NCI-H1930 (cell line): ENCODE measurements at places on chromosomes 7 and 10.

DNA sequence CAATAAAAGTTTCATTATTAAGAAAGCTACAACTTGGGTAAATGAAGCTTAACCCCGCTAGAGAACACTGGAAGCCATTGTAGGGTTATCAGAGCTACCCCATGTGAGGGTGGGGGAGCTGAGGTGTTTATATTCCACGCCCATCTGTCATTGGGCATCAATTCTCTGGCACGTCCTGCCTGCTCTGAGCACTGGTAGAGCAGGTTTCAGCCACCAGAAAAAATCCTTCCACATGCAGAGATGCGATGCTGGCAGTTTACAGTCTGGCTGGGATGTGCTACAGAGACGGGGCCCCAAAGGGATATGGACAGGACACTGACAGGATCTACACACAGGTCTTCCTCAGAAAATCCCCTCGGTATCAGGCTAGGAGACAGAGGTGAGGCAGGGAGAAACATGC lies 15.9 kb upstream of the RAPGEF5 start:
- no peak for DNase-seq

DNA sequence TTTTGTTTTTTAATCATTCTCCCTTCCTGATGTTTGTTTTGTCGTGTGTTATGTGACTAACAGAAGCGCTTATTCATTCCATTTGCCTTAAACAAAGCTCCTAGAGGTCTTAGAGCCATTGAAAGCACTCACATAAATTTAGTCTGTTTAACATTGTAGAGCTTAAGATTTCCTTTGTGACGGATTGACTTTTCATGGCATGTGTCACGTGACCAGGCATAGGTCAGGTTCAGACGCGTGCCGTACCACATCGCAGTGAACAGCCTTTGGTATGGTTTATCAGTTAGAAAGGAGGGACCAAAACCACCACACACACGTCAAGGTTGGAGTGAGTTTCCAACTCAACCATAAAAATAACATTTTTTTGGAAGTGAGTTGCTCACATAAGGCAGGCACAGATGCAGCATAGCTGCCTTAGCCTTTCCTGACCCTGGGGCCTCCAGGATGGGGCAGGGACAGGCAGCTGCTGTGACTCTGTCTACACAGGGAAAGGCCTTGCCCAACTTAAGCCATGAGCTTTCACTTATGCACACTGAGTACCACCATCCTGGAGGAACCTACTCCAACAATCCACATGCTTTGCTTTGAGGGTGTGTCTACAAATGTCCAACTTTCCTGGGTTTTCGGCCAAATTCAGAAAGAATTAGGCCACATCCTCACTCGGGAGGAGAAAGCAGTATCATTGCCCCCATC lies 55.5 kb downstream of the WDFY4 start:
- DNase-seq, result no peak

GRCh38 chr10:1824928-1825327 lies 87.6 kb upstream of the ADARB2 start:
- DNase-seq, result no peak

GRCh38 chr10:34180749-34181148 lies 634.3 kb downstream of the PARD3 start:
- DNase-seq, result no peak

DNA sequence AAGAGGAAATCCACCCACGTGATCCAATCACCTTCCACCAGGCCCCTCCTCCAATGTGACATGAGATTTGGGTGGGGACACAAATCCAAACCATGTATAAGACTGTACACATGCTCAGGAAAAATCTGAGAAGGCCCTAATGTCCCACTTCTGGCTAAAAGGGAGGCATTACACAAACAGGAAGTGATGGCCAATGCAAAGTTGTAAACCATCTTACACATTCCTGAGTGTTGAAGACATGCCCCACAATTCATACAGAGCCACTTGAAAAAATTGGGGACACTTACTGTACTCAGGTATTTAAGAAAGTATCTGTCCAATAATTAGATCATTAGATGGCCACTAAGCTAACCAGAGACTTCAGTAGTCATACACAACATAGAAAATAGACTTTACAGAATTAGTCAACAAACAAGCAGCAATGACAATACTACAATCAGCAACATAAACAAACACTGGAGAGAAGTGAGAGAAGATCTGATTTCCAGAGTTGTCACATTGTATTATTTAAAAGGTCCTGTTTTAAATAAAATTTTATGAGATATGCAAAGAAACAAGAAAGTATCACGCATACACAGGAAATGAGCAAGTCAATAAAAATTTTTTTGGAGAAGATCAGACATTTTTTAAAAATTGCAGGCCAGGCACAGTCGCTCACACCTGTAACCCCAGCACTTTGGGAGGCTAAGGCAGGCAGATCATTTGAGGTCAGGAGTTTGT lies 143.3 kb downstream of the DGKI start:
- DNase-seq, result no peak

DNA sequence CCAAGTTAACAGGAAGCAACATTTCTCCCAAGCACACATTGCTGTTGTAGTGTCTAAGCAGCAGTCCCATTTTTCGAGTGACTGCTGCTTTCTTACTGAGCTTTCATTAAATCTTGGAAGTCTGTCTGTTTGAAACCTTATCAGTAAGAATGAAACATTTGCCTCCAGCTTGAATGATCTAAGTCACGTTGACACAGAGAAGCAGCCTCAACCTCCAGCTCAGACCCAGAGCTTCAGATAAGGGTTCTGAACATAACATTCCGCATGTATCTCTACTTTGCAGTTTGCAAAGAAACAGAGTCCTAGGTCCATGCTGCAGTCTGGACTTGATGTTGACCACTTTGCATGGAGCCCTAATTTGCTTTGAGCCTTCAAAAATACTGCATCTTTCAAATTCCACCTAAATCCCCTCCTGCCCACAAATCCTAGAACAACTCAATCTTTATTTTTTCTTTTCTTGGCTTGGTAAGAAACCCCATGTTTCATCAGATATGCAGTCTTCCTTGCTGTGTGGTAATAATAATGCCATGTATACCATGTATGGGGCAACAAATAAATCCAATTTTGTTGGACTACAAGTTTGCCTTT lies 698.7 kb upstream of the IGFBP3 start:
- DNase-seq, result no peak

- DNase-seq, result no peak
Observed at GRCh38 chr7:107450970-107451369, 18.9 kb upstream of the GPR22 start.
